Astrocyte (in vitro differentiated cells and primary cell): ENCODE measurements at places on chromosomes 13 and 19.
A peak's percentile ranks its signal among the peaks of the same experiment; 100 is the strongest.

DNA sequence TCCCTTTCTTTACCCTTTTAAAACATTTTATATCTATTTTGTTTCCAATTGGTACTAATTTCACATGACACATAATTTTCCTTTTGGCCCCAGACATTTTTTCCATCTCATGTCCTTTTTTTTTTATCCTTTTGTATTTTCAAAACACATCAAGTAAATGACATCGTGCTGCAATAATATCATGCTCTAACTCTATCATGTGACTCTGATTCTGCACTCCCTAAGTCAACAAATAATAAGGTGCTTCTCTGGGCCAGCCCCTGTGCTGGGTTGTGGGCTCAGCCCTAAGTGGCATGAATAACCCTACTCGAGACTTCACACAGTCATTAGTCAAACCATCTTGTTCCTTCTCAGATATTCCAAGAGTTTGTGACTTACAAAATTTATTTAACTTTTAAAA lies 21.7 kb downstream of the NALCN start:
- no peak for DNase-seq

DNA sequence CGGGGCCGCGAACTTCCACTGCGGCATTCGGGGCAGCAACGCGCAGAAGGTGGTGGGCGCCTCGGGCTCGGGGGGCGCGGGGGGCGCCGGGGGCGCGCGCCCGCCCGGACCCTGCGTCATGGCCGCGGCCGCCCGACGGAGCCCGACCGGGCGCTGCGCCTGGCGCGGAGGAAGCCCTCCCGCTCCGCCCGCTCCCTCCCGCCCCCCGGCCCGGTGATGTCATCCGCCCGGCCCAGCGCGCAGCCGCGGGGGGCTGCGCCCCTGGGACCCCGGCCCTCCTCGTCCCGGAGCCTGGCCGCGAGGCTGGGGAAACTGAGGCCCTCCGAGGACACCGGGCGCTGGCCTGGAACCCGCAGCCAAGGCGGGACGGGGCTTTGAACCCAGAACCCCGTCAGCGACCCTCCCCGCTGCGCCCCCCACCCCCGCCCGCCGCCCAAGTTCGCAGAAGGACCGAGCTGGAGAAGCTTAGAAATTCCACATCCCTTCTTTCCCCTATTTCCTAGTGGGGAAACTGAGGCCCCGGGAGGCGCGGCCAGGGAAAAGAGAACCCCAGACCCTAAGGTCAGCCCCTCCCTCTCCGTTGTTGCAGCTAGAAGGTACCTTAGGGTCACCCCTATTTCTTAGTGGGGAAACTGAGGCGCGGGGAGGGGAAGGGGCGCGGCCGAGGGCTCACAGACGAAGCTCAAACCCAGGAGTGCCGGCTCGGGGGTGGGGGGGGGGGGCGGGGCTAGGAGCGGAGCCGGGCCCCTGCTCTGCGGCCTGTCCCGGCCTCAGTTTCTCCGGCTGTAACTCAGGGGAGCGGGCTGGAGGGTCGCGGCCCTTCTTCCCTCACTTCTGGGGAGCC lies at the start of gene SHC2:
TSS of gene SHC2 (minus strand) at position 157 of the 844 bp plus-strand sequence. CDS start at position 120, 37 bp downstream.
- DNase-seq = no peak

- DNase-seq = peak; percentile 51
Measured at GRCh38 chr13:113182046-113182445, 23.6 kb downstream of the PROZ start.

DNA sequence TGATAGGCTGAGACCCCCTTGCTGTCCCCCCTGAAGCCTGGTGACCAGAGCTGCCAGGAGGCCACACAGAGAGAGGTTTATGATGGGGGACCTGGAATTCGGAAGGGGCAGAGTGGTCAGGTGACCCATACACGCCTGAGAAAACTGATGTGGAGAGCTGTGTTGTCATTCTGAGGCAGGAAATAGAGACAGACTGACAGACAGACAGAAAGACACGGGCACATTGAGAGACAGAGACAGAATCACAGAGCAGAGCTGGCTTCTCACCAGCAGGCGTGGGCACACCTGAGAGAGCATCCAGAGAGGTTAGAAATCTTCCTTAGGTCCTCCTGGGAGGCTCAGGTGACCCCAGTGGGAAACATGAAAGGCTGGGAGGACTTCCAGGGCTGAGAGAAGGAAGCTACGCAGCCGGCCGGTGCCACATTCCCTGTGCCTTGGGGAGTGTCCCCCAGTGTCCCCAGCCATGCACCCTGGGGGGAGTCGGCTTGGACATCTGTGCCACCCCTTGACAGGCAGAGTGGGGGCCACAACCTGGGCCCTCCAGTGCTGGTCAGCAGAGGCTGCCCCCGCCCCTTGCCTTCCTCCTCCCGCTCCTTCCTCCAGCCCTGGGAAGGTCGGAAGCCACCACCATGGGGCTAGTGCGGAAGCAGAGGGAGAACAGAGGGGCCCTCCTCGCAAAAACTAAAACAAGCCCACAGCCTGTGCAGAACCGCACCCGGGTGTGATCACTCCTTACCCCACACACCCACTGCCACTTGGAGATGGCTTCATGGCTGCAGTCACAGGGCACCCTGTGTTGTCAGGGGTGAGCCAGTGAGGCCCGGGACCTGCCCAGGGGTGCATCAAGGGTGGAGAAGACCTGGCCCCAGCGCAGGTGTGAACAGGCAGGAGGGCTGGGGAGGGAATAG lies 2.2 kb downstream of the FFAR1 start:
- DNase-seq = no peak

DNA sequence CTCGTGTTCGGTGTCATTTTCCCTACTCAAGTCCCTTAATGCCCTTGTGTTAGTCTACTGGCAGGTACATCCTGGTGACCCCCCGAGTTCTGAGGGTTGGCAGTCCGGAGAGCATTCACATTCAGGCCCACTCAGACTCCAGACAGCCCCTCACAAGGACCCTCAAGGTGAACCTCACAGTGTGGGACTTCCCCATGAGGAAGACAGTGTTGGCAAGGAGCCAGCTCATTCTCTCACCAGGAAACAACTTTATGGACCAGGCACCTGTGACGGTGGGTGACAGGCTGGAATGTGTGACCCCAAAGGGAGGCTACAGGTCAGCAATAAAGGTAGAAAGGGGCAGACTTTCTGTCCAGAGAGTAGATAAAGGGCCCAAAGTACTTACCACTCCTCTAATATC lies 24.5 kb downstream of the RDH8 start:
- DNase-seq = no peak
